Upper lobe of left lung (tissue), 6 donors: ENCODE measurements at places on chromosomes 1 and 21. TPM values are rescaled to one million over a fixed set of nuclear protein-coding genes. Genes with fewer than 3 reads are reported as not detected.
A peak's percentile ranks its signal among the peaks of the same experiment; 100 is the strongest.

- DNase-seq, result no peak
These were observed 37.3 kb downstream of the VANGL2 start for GRCh38 chr1:160437432-160438316.

DNA sequence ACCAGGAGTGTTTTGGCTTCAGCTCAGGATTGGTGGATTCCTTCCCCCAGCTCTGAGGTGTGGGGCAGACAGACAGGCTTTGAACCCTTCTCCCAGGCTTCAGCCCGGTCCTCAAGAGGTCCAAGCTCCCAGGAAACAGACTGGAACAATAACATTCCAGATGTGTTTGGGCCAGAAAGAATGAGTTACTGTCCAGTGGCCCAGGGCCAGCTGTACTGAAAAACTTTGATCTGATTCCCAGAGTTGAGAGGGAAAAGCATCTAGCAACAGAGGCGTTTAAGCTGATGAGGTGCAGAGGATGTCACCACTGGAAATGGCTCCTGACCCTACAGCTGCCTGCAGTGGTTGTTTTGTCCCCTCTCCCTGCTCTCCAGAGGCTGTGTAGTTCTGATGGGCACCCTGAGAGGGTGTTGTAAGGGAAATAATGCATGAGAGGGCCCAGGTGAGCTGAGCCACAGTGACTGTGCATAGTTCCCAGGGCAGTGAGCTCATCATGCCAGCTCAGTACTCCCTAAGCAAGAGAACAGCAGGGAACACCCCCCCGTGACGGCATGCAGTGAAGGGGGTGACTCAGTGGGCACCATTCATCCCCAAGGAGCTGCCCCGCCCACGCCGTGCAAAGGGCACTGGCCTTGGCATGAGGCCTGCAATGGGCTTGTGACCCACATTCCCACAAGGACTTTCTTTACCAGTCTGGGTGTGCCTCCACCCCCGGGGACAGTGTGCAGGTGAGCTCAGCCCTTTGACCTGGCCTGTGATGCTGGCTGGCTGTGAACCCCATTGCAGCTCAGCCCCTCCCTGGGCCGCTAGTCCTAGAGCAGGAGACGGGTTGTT, 13.8 kb upstream of the SFN start:
- peak; percentile 86 for DNase-seq

SSR2 gene
- 395 TPM for total RNA-seq

DNA sequence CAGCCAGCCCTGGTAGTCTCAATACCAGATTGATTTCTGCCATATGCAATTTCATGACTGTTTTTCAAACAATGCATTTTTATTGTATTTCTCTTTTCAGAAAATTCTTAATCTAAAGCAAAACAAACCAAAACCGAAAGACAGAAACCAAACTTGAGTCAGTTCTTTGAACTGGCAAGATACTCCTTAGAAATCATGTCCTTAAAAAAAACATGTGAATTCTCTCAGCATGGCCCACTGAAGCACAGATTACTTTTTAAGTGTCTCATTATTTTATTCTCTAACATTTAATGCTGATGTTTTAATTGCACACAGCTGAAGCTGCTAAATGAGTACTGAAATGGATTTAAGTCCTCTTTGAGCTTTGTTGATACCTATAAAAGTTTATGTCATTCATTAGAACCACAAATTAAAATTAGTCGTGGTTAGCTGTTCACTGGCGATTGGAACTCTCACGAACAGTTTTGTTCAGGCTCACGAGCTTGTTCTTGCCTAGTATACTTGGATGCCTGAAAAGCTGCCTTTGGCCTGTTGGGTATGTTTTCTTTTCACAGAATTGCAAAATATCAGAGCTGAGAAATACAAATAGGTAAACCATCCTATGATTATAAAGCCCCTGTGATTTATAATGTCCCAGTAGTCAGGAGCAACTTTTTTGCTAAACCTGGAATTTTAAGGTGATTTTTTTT, 87.5 kb downstream of the CAMTA1 start:
- DNase-seq, result no peak
